Kasumi-1 (cell line): ENCODE measurements at places on chromosomes 7 and 10.
A peak's percentile ranks its signal among the peaks of the same experiment; 100 is the strongest.

DNA sequence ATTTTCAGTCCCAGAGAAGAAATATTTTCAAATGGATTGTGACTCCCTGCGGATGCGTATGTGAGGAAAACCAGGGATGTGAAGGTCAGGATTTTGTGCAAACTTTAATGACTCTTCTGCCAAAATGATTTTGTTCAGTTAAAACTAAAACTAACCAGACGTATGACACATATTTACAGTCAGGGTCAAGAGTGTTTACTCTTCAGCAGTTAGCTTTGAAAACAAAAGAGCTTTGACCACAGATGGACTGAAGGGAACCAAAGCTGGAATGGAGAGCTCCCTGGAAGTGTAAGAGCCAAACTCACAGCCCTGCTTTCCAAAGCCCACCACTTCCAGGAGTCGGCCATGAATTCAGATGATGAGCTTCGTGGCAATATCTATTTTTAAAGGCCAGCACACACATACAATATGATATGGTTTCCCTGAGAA lies 15.5 kb downstream of the SVIL start:
- DNase-seq: no peak

DNA sequence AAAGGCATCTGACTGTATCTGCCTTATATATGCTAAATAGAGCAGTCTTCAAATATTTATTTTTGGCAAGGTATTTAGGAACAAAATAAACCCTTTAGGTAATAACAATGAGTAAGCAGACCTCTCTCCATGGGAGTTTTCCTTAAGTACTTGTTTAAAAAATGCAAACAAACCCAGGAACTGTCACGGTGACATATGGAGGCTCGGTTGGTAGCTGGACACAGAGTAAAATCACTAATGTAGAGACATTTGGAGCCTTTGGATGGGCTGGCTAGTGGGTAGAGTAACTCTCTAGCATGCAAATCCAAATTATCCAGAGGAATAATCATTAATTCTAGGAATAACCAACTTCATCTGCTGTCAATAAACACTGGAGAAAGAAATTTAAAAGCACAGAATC lies 71.6 kb upstream of the LAMB4 start:
- DNase-seq: no peak

- no peak for DNase-seq
These were observed 66.7 kb downstream of the PDGFA start for GRCh38 chr7:452791-453455.

DNA sequence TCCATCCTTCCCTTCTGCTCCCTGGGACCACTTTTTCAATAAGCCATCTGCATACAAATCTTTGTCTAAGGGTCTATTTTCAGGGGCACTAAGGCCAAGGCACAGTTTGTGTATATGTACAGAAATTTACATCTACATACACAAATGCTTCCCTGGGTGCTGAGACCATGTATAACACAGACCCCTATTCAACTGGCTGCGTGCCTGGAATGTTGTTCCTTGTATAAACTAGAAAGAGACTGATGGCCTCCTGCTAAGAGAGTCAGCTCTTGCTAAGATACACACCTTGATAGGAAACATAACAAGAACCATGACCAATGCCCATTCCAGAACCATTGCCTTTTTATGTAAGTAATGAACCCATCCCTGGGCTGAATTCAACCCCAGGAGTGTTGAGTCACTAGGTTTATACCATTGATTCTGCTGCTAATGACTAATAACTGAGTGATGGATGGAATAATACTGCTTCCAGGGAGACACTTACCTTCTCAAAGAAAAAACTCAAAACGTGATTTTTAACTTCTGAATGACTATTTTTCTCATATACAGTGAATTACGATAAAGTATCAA lies 290.7 kb downstream of the FGFR2 start:
- no peak for DNase-seq

GRCh38 chr10:6197321-6197720 lies 5.4 kb upstream of the PFKFB3 start:
- DNase-seq: no peak

- DNase-seq: no peak
These were observed 25.1 kb upstream of the VPS41 start for GRCh38 chr7:38934051-38934450.

GRCh38 chr7:22549667-22550513 lies 49.9 kb upstream of the STEAP1B start:
- no peak for DNase-seq

- DNase-seq: no peak
These were observed 20.5 kb downstream of the EIF3B start for GRCh38 chr7:2374830-2375728.

- no peak for DNase-seq
These were observed 2.5 kb downstream of the CYREN start for GRCh38 chr7:135168001-135168400.

- no peak for DNase-seq
These were observed 93.4 kb downstream of the GPR26 start for GRCh38 chr10:123759501-123760031.

GRCh38 chr7:106110885-106111654 lies 1.0 kb downstream of the SYPL1 start:
- peak; percentile 57 for DNase-seq

DNA sequence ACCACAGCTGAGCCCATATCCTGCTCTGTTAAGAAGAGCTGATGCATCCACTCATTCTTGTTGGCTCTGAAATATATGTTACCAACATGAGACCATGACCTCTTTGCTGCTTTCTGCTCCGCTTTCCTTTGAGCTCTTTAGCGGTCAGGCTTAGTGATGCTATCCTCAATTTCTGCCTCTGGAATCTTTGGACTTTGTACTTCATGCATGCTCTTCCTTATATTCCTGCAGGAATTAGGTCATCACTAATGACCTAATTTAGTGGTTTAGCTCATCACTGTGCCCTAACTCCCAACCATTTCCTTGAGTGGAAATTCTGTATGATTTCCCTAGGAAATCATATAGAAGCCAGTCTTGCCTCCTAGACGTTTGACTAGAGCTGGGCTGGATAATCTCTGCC lies 119.5 kb downstream of the AOAH start:
- no peak for DNase-seq

DNA sequence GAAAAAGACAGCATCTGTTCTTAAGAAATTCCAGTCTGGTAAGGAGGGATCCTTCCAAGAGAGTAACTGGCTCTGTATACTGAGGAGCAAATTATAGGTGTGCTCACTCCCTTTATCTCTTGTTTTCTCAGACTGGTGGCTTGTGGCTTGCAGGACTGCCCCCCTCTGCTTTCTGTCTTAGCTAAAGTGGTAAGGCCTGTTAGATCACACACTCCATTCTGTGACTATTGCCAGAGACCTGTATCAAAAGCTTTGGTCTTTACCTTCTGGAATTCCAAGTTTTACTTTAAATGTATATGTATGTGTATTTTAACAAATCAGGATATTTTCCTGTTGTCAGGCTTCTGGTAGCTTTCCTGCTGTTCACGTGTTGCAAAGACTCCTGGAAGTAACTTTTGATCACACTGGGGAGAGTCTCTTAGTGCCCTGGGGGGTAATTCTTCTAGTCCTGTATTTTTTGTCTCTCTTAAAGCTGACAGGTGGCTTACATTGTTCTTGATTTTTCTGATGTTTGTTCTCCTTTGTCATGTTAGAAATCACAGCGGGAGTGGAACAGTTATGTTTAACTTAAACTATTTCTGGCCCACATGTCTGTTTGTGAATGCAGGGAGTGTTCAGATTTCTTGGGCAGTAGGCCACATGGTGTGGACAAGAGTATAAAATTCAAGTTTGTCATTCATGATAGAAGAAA lies 99.0 kb downstream of the PLPP4 start:
- DNase-seq: no peak

- DNase-seq: no peak
These were observed 615.1 kb downstream of the SDK1 start for GRCh38 chr7:3916146-3916545.

DNA sequence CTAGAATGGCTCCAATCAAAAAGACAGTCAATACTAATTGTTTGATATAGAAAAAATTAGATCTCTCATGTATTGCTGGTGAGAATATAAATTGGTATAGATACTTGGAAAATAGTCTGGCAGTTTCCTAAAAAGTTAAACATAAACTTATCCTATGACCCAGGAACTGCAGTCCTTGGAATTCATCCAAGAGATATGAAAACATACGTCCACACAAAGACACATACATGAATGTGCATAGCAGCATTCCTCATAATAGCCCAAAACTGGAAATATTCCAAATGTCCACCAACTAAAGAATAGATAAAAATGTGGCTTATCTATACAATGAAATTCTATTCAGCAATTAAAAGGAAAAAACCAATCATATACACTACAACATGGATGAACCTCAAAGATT lies 128.4 kb downstream of the ZFAND4 start:
- no peak for DNase-seq

- no peak for DNase-seq
These were observed 210.1 kb downstream of the CACNB2 start for GRCh38 chr10:18350340-18350739.

GRCh38 chr7:149772956-149773434 lies 393 bp downstream of the ZNF467 start:
- DNase-seq: no peak

DNA sequence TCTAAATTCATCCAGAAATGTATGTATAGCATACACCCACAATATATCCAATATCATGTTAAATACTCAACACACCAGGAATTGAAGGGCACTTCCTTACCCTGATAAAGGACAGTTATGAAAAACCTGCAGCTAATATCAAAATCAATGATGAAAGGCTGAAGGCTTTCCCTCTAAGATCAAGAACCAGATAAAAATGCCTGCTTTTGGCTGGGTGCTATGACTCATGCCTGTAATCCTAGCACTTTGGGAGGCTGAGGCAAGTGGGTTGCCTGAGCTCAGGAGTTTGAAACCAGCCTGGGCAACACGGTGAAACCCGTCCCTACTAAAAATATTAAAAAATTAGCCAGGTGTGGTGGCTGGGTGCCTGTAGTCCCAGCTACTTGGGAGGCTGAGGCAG lies 21.6 kb upstream of the UPP1 start:
- DNase-seq: no peak

- peak; percentile 23 for DNase-seq
These were observed 52.3 kb upstream of the TRIM24 start for GRCh38 chr7:138407792-138408191.

GRCh38 chr10:660970-661596 lies 28.4 kb downstream of the DIP2C start:
- DNase-seq: no peak

DNA sequence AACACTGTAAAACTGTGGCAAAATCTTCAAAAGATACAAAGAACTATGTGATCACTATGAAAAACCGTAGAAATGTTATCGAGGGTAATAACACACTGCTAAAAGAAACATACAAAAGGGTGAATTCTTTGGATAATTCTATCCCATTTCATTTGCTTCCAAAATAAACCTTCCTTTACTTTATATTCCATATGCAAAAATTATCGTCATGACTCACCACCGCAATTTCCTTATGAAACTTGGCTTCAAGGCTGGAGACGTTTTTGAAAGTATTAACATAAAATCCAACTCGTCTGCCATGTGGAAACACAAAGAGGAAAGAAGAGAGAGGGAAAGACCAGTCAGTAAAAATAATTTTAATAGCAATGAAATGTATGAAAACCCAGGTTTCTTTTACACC lies 165.2 kb downstream of the AMPH start:
- DNase-seq: no peak

DNA sequence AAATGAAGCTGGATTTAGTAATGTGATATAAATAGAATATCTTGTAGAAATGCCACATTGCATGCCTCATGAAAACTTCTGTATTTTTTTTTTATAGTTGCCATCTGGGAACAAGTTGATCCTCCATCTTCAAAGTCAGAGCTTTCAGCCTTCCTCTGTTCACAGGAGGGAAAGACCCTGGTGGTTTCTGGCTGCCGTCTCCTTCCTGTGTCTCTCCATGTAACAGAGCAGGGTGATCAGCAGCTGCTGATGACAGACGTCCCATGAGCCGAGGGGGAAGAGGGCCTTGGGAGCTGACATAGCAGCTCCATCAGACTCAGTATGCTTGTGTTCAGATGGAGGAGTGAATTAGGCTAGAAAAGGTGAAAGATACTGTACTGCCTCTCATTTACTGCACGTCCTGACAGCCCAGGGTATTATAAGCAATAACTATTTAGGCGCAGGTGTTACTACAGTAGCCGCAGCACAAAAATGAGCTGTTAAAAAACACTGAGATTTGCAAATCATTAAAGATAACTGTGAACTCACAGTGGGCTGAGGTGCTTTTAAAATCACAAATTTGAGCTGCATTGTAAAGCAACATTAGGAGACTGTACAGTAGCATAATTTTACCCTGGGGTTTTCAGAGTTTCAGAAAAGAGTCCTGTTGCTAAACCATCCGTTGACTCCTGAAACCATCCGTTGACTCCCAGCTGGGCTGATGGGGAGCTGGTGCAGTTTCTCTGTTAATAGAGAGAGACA lies 103.3 kb downstream of the CFAP58 start:
- no peak for DNase-seq

GRCh38 chr10:3136763-3137611 lies 35.6 kb downstream of the PITRM1 start:
- DNase-seq: no peak

DNA sequence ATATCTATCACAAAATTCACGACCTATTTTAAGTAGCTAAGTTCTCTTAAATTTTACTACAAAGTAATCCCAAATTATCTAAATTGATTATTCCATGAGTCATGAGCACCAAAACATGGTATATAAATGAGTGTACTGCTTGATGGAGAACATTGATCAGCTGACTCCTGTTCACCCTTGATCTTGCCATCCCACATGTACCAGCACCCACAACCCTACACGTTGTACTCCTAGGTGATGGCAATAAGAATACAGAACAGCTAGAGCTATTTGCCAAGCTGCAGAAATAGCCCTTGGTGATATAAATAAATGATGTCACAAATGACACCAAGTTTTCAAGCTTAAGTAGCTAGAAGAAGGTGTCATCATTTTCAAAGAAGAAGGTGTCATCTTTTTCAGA lies 235.5 kb downstream of the GRM8 start:
- DNase-seq: no peak

GRCh38 chr10:44413416-44413815 lies 28.5 kb upstream of the CXCL12 start:
- DNase-seq: no peak
